ENCODE measurements at places on chromosomes 2 and 18. TPM values are rescaled to one million over a fixed set of nuclear protein-coding genes. Genes with fewer than 3 reads are reported as not detected.

DNA sequence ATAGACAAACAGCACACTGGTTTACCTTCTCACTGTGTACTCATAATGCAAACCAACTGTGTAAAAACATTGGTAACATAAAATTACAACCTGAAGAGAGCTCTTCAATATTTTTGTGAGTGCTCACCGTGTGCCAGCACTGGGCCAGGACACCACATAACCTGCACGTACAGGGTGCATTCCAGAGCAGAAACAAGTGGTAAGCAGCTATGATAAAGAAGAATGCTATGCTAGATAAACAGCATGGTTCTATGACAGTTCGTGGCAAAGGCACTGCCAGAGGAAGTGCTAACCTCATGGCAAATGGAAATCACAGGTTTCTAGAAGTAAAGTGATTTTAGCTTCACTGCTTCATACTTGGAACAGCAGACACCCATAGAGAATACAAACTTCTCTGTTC lies 343.5 kb downstream of the MTX2 start:
- DNase-seq: no peak

Gene CYRIA
- 20.3 TPM for total RNA-seq

Gene SERPINB4
- total RNA-seq: 0.42 TPM

GRCh38 chr18:50855976-50856757 lies 22.8 kb upstream of the ME2 start:
- DNase-seq: no peak

- no peak for DNase-seq
Observed at GRCh38 chr2:17199741-17200140, 318.5 kb downstream of the RAD51AP2 start.

Gene SP140L
- total RNA-seq: 17.1 TPM

DNA sequence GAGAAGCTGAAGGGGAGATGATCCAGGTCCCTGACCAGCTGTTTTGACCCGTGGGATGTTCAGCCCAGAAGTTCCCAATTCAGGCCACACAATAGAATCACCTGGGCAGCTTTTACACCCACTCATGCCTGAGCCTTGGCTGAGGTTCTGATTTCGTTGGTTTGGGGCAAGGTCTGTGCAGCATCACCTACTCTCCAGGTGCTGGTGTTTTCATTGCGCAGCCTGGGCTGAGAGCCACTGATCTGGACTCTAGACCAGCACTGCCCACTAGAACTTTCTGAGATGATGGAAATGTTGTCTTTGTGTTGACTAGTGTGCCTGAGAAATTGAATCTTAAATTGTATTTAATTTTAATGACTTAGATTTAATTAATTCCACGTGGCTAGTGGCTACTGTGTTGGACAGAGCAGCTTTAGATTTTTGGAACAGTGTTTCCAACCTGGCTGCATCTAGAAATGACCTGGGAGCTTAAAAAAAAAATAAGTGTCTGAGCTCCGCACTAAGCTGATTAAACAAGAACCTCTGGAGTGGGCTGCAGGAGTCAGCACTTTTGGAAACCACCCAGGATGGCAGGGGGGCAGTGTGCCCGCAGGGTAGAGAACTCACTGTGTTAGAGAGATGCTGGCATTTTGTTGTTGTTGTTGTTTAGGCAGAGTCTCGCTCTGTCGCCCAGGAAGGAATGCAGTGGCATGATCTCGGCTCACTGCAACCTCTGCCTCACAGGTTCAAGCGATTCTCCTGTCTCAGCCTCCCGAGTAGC lies 33.7 kb downstream of the DYSF start:
- DNase-seq: no peak

- DNase-seq: peak; percentile 16
Observed at GRCh38 chr2:29420999-29421782, 306.0 kb downstream of the CLIP4 start.

Gene LHCGR
- total RNA-seq: 0.13 TPM

GRCh38 chr2:176237456-176237855 lies 31.8 kb upstream of the MTX2 start:
- no peak for DNase-seq

DNA sequence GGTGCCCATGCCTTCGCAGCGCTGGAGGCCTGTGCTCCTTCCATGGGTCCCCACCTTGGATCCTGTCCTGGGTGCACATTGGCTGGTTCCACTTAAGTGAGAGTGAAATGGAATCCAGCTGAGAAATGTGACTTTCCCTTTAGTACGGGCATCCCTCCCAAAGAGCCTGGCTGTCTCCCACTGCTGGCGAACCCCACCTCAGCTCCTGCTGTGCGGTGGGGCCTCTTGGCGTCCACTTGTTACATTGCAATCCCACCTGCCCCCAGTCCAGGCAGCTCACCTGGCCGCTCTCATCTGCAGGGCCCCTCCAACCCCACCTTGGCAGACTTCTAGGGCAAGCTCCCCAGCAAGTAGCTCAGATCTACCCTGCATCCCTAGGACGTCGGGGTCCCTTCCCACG lies 35.5 kb upstream of the GNAL start:
- DNase-seq: no peak

Gene C2orf42
- 16.3 TPM for total RNA-seq

GRCh38 chr2:16626997-16627605 lies 38.5 kb downstream of the CYRIA start:
- DNase-seq: no peak

DNA sequence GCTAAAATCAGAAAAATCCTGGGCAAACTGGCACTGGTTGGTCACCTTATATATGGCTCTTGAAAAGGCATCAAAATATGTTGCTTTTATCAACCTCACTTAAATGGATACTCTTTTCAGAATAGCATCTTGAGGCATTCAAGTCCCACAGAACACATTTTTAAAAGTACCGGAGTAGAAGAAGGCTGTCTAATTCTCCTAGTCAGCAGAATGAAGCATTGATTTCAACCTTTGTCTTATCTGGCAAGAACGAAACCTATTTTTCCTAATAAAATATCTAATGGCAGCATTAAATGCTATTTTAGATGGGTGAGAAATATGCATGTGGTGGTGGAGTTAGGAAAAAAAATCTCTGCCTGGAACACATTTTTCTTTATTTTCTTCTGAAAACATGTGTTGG lies 27.8 kb downstream of the TMEFF2 start:
- DNase-seq: no peak

Gene DNAH7
- total RNA-seq: 1.6 TPM
